ENCODE measurements at places on chromosomes 7 and 10.

DNA sequence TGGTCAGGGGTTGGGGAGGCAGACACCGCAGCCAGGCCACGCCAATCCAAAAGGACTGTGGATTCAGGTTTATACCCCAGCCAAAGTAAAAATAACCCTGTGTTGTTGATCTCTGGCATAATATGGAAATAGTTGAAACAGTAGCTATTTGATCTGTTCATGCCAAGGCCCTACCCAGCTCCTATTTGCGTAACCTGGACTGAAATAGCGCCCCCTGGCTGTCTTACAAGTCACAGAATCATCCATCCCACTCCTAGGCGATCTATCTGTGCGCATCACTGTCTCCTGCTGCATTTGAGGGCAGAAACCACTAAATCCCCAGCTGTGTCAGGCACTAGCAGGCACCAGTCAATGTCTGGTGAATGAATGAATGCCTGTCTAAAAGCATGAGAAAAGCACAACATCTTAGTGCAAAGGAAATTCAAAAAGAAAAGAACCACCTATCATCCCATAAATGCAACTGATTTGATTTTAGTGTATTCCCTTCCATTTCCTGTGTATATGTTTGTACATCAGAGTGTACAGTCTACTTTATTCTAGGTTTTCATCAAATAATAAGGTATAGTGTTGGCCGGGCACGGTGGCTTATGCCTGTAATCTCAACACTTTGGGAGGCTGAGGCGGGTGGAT lies 160.0 kb downstream of the SLIT1 start:
- no peak for DNase-seq

DNA sequence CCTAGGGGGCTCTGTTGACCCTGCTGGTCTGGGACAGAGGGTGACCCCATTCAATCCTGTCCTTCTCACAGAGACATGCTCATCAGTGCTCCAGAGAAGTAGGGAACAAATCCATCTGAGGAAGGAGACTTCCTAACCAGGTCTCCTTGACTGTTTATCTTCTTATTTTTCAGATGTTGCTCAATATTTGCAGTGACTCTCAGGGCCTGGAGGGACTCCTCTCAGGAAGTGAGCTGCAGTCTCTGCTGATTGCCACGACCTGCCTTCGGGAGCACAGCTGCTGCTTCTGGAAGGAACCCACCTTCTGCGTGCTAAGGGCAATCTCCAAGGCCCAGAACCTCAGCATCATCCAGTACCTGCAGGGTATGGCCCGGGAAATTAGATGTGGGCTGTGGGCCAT lies 41.0 kb downstream of the WDFY4 start:
- no peak for DNase-seq

- no peak for DNase-seq
These were observed 69.5 kb downstream of the TCERG1L start for GRCh38 chr10:131242007-131242406.

DNA sequence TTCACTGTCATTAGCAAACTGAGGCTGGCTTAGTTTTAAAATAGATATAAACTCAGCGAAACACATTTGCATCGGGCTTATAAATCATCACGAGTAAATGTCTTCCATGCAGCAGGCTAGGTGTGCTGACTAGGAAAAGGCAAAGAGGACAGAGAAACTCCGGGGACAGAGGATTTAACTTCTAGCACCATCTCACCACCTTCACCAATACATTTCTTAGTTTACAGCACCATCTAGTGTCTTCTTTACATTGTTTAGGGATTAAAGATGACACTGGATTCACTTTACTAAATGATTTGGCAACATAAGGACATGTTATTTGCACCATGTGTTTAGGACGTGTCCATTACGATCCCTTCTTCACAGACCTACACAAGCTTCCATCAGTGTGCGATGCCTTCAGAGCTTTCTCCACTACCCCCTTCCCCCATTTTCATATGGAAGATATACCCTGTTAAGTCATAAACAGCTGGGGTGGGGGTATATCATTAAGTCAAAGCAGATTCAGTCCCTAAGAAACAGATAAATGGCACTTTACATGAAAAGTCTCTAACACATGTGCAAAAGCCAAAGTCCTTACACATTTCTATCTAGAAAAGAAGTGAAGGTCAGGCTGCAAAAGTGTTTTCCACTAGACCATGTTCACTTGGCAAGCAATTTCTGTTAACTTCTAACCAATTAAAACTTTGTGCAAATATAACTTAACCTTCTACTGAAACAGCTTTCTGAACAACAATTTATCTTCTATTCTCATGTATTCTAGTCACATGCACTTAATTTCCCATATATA lies 103.3 kb downstream of the GRB10 start:
- DNase-seq, result no peak

DNA sequence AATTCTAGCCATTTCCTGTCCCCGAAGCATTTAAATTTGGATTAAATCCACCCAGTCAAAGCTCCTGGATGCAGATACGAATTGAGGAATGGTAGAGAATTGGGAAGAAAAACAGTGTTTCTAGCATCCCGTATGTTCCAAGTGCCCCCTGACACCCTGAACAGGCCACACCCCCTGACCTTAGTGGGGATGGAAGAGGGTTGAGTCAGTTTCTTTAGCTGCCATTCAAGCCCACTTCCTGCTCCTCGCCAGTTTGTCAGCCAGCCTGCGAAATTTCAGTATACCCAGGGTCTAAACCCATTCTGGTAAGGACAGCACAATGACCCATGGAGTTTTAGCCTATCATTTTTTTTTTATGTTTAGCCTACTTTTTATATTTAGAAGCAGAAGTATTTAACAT lies 101.1 kb downstream of the PKD1L1 start:
- DNase-seq, result no peak

DNA sequence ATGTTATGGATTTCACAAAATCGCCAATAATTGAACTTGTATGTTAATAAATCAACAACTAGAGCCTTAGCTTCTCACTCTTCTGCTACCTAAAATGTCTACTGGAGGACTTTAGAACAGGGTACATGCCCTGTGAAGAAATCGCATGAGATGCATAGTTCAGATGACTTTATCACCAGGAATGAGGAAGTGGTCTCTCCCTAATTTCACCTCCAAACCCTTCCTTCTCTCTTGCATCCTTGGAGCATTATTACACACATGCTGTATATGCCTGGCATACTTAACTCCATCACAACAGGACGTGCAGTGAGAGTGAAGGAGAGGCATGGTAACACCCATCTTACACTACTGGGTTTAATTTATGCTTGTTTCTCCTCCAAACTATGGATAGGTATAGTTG lies 27.8 kb downstream of the RHEB start:
- DNase-seq, result no peak

DNA sequence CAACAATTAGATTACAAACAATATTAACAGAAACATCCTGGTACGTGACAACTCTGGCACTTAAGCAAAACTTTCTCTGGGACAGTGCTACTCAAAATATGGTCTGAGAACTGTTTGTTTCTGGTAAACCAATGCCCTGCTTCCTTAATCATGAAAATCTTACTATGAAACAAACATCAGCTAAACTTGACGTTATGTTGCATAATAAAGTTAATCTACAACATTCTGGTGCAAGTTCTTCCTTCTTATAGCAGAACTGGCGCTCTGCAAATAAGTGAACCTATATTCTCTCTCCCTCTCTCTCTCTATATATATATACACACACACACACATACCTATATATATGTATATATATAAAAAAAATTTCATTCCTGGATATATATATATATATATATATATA lies 7.8 kb downstream of the C7orf33 start:
- no peak for DNase-seq

DNA sequence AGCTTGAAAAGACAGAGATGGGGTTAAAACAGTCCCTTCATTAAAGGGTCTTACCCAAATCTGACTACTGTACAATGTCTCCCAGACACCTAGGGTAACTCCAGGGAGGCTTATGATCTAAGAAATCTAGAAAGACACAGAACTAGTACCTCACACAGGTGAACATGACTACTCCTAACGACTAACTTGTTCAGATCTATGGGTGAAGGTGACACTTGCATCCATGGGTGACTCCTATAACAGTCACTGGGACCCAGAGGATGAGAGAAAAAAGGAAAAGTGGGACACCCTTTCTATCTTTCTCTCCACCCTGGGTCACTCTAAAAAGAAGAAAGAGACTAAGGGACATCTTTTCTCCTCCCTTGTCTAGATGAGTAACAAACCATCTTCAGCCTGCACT lies 19.2 kb downstream of the AKR1C8 start:
- no peak for DNase-seq

DNA sequence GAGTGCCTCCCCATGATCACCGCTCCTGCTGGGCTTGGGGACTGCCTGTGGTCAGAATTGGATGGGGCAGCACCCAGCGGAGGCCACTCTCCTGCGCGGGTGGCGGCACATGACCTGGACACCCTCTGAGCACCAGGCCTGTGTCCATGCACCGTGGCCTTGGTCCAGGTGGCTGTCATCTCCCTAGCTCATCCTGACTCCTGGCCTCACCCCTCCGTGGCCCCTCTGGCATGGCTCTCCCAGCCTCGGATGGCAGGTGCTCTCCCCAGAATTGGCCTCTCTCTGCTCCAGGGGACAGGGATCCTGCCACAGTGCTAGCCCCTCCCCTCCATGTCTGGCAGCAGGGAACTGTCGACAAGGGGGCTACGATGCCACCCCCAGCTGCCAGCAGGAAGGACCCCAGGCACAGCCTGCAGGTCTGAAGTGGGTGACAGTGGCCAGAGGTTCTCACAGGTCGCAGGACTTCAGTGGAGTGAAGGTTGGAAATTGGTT lies 37.2 kb upstream of the BTBD16 start:
- DNase-seq, result no peak

DNA sequence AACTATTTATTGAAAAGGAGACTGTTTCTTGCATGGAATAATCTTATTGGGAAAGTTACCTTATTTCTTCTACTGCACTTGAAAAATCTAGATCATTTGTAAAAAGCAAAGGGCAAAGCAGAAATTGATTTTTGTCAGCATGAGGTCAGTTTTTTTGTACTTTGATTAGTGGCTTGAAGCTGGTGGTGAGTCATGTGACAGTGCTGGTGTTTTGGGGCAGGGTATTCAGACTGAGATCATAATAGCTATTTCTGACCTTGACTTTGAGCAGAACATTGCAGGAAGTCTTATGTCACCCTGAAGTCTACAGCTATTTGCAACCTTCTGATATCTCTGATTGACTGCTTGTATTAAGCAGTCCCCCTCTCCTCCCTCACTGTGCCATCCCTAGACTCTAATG lies 66.3 kb upstream of the SORCS3 start:
- DNase-seq, result no peak

DNA sequence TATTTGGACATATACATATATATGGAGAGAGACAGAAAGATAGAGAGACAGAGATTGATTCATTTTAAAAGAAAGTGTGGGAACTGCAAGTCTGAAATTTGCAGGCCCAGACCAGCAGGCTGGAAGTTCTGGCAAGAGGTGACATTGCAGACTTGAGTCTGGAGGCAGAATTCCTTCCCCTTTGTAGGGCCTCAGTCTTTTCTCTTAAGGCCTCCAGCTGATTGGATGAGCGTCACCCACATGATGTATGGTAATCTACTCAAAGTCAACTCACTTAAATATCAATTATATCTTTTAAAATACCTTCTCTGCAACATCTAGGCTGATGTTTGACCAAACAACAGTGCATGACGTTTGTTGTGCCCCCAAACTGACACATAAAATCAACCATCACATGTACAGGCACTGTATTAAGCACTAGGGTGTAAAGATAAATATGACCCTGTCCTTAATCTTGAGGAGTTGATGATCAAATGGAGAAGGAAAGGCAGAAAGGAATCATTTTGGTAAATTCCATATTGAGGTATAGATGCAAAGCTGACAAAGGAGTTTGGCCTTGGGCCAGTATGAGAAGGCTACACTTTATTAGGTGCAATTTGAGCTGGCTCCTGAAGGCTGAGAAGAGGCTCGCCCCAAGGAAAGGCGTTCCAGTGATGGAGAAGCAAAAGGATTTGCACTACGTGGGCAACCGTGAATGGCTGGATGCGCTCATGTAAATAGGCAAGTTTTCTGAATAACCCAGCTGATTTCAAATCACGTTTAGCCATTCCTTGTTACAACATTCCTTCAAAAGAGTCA lies 52.6 kb downstream of the BPGM start:
- DNase-seq, result no peak

DNA sequence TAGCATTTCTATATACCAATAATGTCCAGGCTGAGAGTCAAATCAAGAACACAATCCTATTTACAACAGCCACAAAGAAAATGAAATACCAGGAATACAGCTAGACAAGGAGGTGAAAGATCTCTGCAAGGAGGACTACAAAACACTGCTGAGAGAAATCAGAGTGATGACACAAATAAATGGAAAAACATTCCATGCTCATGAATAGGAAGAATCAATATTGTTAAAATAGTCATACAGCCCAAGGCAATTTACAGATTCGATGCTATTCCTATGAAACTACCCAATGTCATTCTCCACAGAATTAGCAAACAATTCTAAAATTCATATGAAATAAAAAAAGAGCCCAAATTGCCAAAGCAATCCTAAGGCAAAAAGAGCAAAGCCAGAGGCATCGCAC lies 116.8 kb upstream of the ZNF32 start:
- DNase-seq, result no peak

DNA sequence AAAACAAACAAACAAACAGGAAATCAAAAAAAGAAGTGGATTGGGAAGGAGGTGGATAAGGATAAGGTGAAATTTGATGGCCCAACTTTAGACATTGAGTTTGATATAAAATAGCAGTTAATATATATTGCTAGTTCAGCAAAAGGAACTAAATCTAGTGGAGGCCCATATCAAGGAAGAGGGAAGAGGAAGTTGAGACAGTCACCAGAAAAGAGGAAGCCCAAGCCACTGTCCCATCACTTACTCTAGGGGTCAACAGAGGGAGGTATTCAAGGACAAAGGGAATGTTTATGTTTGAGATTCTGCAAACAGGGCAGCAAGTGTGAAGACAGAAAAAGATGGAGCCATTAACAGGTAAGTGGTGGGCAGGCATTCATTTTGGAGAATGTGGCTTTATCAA lies 3.7 kb downstream of the LAMTOR4 start:
- DNase-seq, result no peak

DNA sequence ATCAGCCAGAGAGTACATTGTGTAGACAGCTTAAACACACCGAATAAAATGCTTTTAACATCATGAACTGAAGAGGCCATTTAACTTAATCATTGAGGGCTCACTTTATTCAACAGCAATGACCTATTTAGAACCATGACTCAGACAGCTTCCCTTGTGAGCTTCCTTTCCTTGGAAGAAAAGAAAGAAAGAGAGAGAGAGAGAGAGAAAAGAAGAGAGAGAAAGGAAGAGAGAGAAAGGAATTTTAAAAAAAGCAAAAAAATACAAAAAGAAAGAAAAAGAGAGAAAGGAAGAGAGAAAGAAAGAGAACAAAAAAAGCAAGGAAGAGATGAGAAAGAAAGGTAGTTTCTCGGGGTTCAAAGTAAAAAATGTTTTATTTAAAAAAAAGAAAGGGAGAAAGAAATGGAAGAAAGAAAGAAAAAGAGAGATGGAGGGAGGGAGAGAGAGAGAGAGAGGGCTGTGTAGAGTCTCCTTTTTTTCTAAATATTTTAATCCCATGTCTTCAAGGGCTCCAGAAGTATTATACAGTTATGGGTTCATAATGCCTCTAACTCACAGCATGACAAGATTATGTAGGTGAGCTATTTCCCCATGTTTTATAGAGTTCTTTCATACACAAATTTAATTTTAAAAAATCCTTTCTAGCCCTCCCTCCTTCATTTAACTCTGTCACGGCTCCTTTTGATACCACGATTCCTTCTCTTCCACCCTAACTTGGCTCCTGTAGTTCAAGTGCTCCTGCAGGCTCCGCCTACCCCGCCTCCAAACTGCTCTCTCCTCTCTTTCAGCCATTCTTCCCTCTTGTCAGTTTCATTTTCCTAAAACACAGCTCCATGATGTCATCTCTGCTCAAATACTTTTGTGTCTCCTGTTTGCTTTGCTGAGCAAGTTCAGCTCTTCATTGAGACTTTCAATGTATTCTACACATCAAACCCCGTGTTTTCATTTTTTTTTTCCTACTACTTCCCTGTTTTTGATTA lies 85.5 kb downstream of the PRTFDC1 start:
- DNase-seq, result no peak

Measured in activated CD8-positive, alpha-beta memory T cell treated with anti-CD3 and anti-CD28 coated beads for 1 hour (primary cell).